ENCODE measurements at places on chromosomes 5 and 9.

DNA sequence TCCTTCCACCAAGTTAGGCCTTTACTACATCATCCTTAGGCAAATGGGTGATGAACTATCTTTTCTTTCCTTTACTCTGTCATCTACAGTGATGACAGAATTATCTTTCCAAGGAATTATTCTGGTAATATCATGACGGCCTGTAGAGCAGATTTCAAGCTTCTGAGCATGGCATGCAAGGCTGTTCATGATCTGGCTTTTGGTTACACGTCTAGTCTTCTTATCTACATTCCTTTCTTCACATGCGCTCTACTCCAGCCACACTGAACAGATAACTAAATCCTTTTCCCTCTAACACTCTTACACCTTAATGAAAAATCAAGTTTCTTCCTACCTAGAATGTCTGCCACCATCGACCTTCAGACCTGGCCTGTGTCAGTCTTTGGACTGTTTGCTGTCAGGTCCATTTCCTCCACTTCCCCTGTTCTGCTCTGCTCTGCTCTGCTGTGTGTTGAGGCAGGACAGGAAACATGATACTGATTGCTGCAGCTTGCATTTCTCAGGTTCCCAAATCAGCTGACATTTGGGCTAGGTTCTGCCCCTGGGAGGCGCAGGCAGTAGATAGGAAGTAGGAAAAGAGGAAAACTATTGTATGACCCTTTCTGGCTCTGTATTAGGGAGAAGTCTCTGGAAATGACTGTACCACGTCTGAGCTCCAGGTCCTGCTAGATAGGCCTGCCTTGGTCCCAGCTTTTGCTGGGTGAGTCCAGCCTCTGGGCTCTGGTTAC is 4.2 kb downstream of the SCGB3A2 start:
- DNase-seq = no peak

DNA sequence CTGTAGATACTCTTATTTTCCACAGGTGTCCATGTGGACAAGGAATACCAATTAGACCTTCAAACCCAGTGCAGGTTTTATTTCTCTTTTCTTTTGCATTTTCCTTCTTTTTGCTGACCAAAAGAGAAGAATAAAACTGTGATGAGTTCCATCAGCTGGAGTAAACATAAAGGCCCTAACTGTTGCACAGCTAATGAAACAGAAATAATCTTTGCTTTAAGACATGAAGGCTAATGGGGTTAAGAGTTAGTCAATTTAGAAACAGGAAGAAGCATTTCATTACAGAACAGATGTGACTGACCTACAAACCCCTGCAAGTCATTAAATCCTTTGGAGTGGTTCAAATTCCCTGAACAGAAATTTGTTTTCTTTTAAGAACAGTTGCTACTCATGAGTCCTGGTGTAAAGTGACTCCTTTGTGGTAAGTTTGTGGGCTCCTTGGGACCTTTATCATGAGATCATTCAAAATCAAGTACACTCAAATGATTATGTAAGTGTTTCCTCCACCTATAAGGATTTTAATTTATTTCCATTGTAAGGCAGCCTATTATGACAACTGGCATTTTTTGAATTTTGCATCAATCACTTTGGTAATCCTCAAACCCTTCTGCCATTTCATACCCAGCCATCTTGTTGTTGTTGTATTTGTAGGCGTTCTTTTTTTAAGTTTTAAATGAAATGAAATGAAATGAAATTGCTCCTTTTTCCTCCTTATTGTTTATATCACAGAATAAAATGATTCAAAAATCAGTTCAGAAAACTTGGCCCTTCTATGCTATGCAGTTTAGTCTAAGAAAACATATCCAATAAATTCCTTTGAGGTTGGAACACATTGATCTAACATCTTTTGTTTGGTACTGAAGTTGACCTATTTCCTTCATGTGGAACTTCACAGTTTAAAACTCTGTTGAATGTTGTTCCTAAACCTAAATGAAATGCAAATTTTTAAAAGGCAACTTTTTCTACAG is 1.3 kb downstream of the MINAR2 start:
- DNase-seq = no peak

- DNase-seq = no peak
Measured at GRCh38 chr5:115309751-115310370, 13.4 kb upstream of the CCDC112 start.

DNA sequence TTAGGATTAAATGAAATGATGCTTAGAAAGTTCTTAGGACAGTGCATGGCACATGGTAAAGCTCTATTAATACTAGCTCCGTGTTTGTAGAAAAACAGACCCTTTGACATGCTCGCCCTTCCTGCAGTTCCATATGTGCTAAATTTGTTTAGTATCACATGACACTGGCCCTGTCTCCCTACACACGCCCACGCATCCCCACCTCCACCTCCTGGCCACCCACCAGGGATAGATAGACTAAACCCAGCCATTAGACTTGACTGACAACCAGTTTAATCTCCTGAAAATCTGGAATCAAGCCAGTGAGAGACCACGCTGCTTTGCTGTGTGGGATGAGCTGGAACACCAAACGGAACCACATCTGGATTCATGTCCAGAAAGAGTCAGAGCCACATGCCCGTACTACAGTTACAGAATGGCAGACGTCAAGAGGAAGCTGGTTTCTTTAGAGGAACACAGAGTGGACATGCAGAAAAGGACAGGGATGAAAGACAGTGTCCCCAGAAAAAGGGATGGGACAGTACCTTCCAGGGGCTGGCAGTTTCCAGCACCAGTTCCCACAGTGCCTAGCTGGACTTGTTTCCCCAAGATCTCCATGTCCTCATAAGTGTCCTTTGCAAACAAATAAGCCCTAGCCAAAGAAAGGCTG is 186.1 kb downstream of the PDZD2 start:
- no peak for DNase-seq

DNA sequence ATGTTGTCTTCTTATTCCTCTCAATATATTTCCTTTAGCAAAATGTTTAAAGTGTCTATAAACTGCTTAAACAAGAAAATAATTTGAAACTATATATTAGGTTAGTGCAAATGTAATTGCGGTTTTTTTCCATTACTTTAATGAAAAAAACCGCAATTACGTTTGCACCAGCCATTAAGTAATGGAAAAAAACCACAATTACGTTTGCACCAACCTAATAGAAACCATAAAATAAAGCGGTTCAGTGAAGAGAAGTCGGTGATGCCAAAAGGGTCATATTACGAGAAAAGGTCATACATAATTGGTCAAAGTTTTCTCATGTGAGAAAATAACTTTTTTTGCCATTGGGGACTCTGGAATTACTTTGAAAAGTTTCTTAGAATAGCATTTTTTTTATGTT is 385.6 kb upstream of the ST8SIA4 start:
- no peak for DNase-seq

DNA sequence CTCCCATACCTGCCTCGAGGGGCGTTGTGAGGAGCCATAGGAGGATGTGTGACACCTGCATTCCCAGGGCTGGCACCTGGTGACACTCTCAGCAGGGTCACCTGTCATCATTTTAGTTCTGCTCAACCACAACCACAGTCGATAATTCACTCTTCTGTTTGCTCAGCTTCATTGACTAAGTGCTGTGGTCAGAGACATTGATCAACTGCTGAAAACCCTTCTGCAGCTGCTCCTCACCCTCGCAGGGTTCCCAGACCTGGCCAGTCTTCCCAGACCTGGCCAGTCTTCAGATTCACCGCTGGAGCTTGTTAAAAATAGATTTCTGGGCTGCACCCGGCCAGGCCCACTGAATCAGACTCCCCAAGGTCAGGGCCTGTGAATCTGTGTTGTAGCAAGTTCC is 92.8 kb downstream of the MVB12B start:
- no peak for DNase-seq

GRCh38 chr5:66608501-66608900 is 12.3 kb downstream of the MAST4 start:
- no peak for DNase-seq

DNA sequence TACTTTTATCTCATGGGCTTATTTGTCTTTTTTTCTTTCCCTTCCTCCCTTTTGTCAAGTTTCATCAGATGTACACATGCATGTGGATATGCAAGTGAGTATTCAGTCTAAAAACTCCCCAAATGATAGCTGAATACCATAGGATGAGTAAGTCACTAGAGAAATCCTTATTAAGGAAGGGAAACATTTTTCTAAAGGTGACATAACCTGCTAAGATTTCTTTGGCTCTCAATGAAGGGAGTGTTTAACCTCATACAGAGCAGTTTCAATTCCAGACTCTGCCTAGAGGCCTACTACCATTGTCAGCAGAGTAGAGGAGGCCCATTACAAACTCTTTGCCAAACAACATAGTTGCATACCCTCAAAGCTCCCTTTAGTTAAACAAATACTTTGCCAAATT is 192.4 kb downstream of the ARHGEF28 start:
- DNase-seq = no peak

- no peak for DNase-seq
Measured at GRCh38 chr9:124854822-124855221, 1.6 kb downstream of the WDR38 start.

- no peak for DNase-seq
Measured at GRCh38 chr9:89626741-89627265, 22.0 kb downstream of the GADD45G start.

DNA sequence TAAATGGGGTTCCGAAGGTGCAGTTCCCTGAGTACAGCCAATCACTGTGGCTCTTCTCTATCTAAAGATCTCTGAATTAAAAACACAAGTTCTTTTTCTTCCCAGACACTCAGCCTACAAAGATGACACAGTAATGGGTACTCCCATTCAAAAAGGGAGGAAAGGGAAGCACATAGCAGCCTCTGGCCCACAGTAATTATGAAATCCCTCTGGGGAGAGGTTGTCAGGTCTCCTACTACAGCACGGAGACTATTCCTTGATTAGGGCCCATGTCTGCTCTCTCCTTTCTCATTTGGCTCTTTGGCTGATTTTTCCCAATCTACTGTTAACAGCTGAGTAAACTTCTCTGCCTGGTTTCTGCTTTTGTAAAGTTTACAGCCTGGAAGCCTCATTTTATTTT is 62.0 kb upstream of the RANBP3L start:
- no peak for DNase-seq

DNA sequence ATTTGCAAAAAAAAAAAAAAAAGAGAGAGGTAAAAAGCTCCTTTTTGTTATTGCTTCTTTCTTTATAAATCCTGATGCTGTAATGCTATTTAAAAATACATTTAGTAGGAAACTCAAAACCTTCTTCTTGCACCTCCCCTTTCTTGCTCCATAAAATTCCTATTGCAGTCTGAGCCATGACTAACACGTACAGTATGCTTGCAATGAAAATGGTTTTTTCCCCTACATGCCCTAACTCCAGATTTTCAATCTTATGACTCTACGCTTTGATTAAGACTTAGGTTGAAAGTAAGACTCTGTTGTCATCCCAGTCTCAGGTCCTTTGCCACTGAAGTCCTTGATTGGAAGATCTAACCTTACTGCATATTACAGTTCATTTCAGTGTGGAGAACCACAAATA is 23.9 kb downstream of the FGF10 start:
- no peak for DNase-seq

- no peak for DNase-seq
Measured at GRCh38 chr5:127567026-127567768, 49.8 kb downstream of the PRRC1 start.

DNA sequence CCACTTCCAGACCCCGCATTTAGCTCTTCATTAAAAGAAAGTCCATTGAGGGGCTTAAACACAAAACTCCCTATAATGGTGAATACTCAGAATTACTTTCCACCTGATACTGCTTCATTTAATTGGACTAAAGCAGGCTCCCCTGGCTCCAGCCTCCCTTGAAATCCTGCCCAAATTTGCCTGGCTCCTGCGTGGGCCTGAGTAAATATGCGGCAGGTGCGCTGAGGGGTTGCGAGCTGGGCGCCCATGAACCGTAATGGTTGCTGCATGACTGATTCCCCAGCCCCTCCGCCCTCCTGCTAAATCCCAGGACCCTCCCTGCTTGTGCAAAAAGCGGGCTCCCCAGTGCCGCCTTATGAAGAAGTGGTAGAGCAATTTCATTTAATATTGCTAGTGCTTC is 639.7 kb downstream of the BNC2 start:
- no peak for DNase-seq

GRCh38 chr5:16061163-16061562 is 118.4 kb downstream of the MARCHF11 start:
- DNase-seq = no peak

DNA sequence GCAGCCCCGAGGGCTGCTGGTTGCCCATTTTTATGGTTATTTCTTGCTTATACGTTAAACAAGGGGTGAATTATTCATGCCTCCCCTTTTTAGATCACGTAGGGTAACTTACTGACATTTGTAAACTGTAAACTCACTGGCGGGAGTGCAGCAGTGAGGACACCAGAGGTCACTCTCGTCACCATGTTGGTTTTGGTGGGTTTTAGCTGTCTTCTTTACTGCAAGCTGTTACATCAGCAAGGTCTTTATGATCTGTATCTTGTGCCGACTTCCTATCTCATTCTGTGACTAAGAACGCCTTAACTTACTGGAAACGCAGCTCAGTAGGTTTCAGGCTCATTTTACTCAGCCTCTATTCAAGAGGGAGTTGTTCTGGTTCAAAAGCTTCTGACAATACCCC is 155.0 kb upstream of the PRDM9 start:
- no peak for DNase-seq

GRCh38 chr5:129904667-129905472 is 605 bp downstream of the CHSY3 start:
- no peak for DNase-seq

DNA sequence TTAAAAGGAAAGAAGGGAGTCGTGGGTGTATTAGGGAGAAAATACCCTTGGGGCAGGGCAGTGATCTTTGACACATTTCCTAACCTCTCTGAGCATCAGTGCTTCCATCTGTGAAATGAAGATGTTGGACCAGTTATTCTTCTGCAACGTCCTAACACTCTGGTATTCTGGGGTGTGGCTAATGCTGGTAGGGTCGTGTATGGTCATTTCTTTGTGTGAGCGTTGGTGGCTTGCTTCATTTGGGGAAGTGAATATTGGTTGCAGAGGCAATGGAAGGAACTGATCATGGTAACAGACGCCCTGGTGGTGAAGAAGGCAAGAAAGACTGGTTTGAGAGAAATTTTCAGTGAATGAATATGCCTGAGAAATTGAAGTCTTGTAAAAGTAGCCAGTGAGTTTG is 67.9 kb upstream of the TTC23L start:
- no peak for DNase-seq

DNA sequence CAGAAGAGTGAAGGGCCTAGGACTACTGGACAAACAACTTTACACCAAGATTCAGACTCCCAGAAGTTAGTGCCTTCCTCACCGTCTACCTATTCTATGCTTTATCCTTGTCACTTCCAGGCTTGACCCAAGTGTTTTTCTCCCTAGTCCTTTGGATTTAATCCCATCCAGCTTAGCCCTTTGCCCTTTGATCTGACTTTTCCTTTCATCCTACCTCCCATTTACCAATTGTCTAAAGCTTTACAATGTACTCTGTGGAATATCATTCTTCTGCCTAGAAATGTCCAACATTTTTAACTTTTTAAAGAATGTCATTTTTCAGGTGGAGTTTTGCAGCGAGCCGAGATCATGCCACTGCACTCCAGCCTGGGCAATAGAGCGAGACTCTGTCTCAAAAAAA is 292.1 kb downstream of the EPB41L4A start:
- DNase-seq = no peak

Measured in NCI-H1048 (cell line).